ENCODE measurements at places on chromosomes 5 and 9. TPM values are rescaled to one million over a fixed set of nuclear protein-coding genes. Genes with fewer than 3 reads are reported as not detected.
A peak's percentile ranks its signal among the peaks of the same experiment; 100 is the strongest.

- no peaks in the 10 kb centered on the region for H3K27me3 ChIP-seq
- no peak overlapping the region for H3K4me3 ChIP-seq
Measured at GRCh38 chr9:109518621-109519335, 20.7 kb upstream of the PTPN3 start.

GRCh38 chr9:34450644-34451043, 7.7 kb downstream of the FAM219A start:
- no peaks in the 10 kb centered on the region for H3K36me3 ChIP-seq
- H3K27ac ChIP-seq = peak overlapping the region; percentile 19
- H3K27me3 ChIP-seq = no peaks in the 10 kb centered on the region
- no peak overlapping the region for H3K4me3 ChIP-seq
- no peak for DNase-seq

- no peak overlapping the region for H3K4me3 ChIP-seq
- H3K27me3 ChIP-seq = no peaks in the 10 kb centered on the region
- H3K4me1 ChIP-seq = no peaks in the 10 kb centered on the region
- no peaks in the 10 kb centered on the region for H3K36me3 ChIP-seq
Measured at GRCh38 chr9:33506626-33507370, 17.3 kb upstream of the ANKRD18B start.

DNA sequence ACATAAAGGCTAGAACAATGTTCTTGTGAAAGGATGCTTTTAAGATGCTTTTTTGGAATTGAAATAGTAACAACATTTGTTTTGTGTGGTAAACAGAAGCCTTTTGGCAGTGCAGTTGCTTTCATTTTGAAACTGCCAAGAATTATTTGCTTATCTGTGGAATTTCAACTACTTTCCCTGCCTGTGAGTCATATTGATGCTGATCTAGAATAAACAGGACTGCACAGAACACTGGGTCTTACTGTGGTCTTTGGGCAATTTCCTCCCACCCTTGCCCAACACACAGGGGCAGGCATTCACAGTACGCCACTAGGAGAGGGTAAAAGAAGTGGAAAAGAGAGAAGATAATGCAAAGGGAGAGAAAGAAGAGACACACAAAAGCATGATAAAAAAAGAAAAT, 483.7 kb downstream of the ELAVL2 start:
- DNase-seq = peak; percentile 84
- H3K27me3 ChIP-seq = no peaks in the 10 kb centered on the region
- H3K36me3 ChIP-seq = no peaks in the 10 kb centered on the region

DNA sequence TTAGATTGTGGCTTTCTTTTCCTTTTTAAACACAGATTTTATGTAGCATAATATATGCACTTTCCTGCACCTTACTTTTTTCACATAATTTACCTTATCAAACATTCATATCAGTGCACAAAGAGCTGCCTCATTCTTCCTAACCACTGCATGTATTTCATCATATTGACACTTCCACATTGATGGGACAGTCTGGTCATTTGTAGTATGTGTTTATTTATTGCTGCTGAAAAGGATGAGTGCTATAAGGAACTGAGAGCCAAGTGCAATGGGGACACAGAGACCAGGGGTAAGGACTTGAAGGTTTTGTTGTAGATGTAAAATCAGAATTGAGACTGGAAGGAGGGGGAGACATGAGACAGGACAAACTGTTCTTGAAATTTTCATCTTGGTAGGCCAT, 193.8 kb downstream of the SMARCA2 start:
- H3K4me1 ChIP-seq = peaks cover 11% of the 10 kb centered on the region
- no peak overlapping the region for H3K4me3 ChIP-seq
- H3K36me3 ChIP-seq = no peaks in the 10 kb centered on the region

Gene LCN2
- 281 TPM for total RNA-seq

DNA sequence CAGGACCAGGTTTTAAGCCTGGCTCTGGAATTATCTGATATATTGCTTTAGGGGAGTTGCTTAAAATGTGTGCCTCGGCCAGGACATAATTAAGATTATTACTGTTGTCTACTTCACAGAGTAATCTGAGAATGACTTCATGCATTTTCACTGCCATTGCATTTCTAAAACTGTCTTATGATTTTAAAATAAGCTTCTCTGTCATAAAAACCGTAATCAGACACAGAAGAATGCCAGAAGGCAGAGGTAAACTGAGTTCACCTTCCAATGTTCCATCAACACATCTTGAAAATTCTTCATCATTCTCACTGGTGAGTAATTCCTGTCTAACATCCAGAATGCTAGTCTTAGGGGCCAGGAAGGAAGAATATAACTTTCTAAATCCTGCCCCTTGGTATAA, 47.1 kb downstream of the ISOC1 start:
- no peak overlapping the region for H3K4me3 ChIP-seq
- no peak overlapping the region for H3K27ac ChIP-seq
- no peaks in the 10 kb centered on the region for H3K36me3 ChIP-seq
- no peaks in the 10 kb centered on the region for H3K27me3 ChIP-seq
- no peak for DNase-seq

DNA sequence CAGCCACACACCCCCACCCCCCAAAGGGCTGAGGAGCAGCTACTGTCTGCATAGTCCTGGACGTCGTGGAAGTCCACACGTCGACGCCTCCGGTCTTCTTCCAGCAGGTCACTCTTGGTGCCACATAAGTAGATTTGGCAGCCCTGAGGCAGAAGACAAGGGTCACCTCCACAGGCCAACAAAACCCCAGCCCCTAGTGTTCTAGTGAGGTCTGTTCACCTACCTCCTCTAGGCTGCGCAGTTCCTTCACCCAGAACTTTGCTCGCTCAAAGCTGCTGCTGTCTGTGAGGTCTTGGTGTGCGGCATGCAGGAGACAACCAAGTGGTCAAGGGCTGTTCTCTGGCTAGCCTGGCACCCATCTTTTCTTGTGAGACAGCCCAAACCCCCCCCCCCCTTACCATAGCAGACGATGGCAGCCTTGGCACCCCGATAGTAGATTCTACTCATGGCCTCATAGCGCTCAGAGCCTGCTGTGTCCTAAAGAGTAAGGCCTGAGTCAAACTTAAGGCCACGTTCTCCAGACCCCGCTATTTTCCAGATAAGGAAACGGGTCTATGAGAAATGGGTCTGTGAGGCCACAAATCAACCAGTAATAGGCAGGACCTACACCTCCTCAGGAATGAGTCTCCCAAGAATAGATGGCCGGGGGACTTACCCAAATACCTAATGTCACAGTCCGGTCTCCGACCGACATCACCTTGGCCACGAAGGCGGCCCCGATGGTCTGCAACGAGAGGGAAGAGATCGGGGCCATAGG, 987 bp downstream of the RAB24 start:
- DNase-seq = no peak
- H3K27ac ChIP-seq = no peak overlapping the region
- no peaks in the 10 kb centered on the region for H3K27me3 ChIP-seq
- peaks cover 18% of the 10 kb centered on the region for H3K36me3 ChIP-seq

Gene PCDHA7
- total RNA-seq = 0.52 TPM

DNA sequence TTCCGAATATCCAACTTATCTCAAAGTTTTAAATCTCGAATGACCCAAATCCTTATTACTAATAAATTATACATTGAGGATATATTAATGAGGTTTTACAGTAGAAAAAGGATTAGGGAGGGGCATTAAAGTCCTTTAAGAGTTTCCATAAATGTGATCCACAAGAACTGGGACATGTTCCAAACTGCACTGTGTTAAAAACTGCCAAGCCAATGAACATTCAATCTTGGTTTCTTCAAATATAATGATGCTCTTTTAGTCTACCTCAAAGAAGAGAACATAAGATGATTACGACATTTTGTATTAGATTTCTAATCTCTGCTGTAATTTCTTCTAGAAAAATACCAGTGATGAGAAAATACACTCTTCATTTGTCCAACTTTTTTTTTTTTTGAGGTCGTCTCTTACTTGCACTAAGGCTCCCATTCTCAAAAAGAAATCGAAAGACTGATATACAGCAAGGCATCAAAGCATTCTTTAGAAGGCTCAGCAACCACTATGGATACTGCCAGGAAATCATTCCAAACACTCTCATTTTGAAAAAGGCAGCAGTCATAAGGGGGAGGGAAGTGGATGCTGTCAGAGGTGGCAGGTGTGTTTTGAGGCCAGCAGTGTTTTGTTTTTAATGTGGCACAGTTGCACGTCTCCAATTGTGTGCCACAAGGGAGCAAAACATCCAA, 1.7 kb downstream of the PTAR1 start:
- H3K4me3 ChIP-seq = no peak overlapping the region
- H3K27ac ChIP-seq = no peak overlapping the region
- DNase-seq = peak; percentile 34
- H3K4me1 ChIP-seq = no peaks in the 10 kb centered on the region
- H3K36me3 ChIP-seq = no peaks in the 10 kb centered on the region

DNA sequence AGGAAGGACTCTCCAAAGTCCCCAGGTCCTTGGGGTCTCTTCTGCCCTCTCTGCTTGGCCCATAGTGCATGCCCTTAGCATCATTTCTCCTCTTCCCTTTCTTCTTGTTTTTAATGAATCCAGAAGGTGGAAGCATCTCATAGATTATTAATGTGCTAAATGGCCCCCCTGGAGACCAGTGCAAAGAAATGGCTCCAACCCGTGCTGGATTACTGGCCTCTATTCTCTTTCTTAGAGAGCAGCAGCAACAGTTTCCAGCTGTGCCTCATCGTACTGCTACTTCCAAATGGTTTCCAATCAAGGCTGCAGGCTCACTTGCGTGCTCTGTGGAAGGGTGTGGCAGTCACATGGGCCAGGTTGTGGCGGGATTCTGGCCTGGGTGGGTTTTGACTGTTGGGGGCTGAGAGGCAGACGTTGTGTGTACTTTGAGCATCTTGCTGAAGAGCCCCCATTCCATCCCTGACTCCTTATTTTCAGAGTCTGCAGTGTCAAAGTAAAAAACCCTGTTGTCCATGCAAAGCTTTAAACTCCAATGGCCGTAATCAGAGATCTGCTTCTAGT, 139.7 kb downstream of the GABBR2 start:
- H3K36me3 ChIP-seq = no peaks in the 10 kb centered on the region
- H3K27ac ChIP-seq = no peak overlapping the region
- no peak overlapping the region for H3K4me3 ChIP-seq
- no peak for DNase-seq
- no peaks in the 10 kb centered on the region for H3K4me1 ChIP-seq

- no peak overlapping the region for H3K4me3 ChIP-seq
- no peaks in the 10 kb centered on the region for H3K4me1 ChIP-seq
- no peaks in the 10 kb centered on the region for H3K27me3 ChIP-seq
- H3K27ac ChIP-seq = no peak overlapping the region
- DNase-seq = no peak
Measured at GRCh38 chr9:112817860-112818203, 67.3 kb downstream of the SNX30 start.

DNA sequence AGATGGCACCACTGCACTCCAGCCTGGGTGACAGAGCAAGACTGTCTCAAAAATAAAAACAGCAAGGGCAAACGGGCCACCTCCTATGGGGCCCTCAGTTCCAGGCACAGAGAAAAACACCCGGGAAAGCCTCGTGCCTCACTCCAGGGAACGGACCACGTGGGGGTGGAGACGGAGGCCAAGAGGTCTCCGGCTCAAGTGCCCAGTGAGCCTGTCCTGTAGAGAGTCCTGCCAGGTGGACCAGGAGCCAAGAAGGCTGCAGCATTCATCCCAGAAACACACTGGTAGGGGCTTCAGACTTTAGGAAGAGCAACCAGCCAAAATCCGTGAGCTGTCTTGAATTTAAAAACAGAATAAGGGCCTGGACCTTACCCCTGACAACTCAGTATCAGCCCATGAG, 63.8 kb downstream of the C5orf15 start:
- H3K4me3 ChIP-seq = no peak overlapping the region
- no peak for DNase-seq
- no peaks in the 10 kb centered on the region for H3K36me3 ChIP-seq
- peaks cover 6% of the 10 kb centered on the region for H3K4me1 ChIP-seq
- no peak overlapping the region for H3K27ac ChIP-seq

GRCh38 chr9:126471084-126471624, 142.6 kb upstream of the LMX1B start:
- no peak overlapping the region for H3K4me3 ChIP-seq
- peak; percentile 41 for DNase-seq
- H3K27ac ChIP-seq = peak overlapping the region; percentile 52
- H3K27me3 ChIP-seq = no peaks in the 10 kb centered on the region
- H3K36me3 ChIP-seq = peaks cover 11% of the 10 kb centered on the region

Data from lung (tissue), 17 donors.